AG10803 (cell line): ENCODE measurements at places on chromosomes 6 and 20.
A peak's percentile ranks its signal among the peaks of the same experiment; 100 is the strongest.

- peak; percentile 42 for DNase-seq
Measured at GRCh38 chr6:169933839-169934698, 182.6 kb downstream of the ERMARD start.

- no peak for DNase-seq
Measured at GRCh38 chr20:23349338-23350195, 1.0 kb upstream of the NXT1 start.

DNA sequence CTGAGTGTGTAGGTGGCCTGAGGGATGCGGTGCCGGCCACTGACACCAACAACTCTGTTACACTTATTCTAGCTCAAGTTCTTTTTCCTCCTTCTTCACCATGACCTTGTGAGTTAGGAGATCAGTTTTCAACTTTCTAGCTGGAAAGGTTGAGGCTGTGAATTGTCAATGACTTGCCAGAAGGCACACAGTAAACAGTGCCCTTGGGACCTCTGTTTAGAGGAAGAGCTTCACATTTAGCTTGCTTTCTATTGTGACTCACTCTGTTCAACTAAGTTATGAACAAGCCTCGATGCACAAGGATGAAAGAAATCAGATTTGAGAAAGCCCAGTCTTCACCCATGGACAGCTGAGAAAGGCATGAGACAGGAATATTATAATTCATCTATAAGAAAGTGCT, 455.6 kb downstream of the MAFB start:
- DNase-seq, result no peak

DNA sequence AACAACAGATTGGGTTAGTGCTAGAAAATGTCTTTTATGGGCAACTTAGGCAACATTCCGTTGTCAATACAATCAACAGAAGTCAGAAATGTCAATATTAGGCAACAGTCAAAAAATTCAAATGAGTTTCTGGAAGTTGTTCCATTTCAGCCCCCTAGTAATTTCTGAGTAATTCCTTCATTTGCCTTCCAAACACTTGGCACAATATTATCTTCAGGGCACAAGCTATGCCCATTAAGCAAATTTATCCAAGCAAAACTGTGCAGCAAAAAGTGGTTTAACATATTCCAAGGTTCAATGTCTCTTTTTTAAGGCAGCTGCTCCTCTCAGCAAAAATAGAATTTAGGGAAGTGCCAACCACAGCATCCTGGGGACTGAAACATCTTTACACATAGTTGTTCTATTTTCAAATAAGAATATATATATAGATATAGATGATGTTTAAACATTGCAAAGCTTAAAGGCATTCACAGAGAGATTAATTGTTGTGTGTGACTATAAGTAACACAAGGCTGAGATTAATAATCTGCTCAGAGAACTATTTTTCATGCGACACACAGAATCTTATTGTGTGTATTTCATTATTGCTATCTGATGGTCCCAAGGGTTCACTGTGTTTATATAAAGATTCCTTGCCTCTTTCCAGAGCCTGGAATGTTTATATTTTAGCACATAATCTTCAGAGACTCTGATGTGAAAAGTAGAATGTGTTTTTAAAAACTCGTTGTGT, 75.2 kb upstream of the ADTRP start:
- DNase-seq, result no peak

DNA sequence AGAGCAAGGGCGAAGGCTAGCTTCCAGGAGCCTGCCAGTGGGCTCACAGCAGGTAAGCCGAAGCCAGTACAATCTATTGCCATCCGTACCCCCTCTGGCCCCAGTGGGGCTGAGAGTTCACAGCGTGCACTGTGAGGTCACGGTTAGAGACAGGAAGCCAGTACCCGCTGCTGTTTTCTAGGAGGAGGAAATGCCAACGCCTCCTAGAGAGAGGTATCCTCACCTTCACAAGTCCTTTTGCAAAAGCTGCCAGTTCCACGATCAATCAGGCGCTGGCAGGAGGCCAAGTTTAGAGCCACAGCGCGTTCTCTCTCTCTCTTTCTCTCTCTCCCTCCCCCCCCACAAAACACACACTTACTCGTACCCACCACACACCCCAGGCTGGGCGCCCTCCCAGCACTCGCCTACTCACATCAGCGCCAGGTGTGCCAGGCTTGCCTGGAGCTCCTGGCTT, 22.5 kb downstream of the COL9A1 start:
- DNase-seq, result no peak

DNA sequence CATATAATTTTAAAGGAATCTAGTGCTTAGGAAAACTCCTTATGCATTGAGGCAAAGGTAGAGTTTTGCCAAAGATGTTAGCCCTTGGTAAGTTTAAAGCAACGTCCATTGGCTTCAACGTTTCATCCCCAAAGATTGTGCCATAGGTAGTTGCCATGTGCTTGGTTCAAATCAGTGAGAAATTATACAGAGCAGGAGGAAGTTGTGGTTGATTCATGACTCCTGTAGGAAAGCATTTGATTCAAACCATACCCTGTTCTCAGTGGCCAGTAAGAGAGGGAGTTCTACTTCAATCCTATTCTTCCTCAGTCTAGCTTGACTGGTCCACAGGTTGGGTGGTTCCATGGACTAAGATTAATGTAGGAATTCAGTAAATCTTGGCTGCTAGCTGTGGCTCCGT, 535.6 kb downstream of the QKI start:
- peak; percentile 16 for DNase-seq

- no peak for DNase-seq
Measured at GRCh38 chr6:125082908-125083683, 70.5 kb upstream of the TPD52L1 start.

GRCh38 chr20:37516811-37517750, 4.0 kb upstream of the NNAT start:
- DNase-seq, result peak; percentile 82

DNA sequence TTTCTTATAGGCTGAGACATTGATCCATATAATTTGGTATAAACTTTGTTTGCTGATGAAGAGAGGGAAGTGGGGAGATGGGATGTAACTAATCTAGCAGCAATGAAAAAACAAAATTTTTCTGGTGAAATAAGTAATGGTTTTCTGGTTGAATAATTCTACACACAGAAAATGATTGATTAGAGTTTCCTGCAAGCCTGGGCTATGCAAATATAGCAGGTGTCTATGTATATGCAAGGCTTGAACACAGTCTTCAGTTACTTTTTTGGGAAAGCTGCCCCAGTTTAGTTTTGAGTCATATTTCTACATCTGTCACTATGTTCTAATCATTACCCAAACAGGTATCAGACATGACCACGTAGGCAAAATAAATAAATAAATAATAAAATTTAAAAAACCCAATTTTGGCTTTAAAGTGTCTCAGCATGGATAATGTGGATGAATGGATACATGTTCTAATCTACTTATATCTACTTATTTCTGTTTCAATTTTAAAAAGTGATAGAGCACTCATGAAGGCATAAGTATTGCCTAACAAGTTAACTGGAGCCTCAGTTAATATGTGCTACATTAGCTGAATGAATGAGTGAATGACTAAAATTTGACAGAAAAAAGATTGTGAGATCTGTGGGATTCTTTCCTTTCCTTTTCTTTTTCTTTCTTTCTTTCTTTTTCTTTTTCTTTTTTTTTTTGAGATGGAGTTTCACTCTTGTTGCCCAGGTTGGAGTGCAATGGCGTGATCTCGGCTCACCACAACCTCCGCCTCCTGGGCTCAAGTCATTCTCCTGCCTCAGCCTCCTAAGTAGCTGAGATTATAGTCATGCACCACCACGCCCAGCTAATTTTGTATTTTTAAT, 37.2 kb upstream of the TFB1M start:
- DNase-seq, result no peak

DNA sequence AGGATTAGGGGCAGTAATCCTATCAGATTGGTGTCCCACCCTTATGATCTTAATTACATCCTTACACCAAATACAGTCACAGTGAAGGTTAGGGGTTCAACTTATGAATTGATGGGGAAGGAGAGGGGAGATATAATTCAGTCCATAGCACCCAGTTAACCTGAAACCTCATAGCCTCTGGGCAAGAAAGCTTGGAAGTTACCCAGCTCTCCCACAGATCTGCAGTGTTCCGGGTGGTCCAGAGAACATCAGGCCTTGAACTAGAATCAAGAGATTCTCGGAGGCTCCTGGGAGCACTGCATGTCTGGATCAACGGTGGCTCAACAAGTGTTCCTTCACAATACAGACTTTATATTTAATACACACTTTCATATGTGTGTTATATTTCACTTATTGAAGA, 392.6 kb upstream of the MARCKS start:
- no peak for DNase-seq

DNA sequence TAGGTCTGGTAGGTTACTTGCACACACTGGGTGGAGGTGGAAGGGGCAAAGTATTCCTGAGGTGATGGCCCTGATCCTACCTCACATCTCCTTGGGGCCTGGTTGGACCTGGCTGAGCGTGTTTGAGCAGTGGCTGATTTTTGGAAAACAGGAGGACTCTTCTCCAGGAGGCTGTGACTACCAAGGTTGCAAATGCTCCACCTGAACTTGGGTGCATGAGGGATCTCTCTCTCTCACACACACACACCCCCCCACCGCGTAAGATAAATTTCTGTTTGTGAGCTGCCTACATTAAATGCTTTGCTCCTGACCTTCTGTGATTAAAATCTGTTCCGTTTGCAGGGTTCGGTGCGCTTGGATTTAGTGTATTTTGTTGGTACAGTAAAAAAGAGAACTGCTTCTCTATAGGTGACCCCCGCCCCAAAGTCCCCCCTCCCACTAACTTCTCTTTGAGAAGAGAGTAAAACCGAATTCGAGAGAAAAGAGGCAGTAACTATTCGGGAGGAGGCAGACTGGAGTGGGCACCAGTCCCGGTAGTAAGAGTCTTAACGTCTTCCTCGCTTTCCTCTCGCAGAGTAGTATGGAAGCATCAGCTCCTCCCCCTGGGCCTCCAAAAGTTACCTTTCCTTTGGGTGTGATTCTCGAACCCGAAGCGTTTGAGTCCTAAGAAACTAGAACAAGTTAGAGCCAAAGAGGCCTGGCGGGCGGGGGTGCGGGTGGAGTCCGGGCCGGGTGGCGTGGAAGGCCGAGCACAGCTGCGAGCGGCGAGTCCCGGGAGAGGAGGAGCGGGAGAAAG, 585 bp upstream of the DSE start:
- no peak for DNase-seq
